ENCODE measurements at places on chromosomes 16 and 17. TPM values are rescaled to one million over a fixed set of nuclear protein-coding genes. Genes with fewer than 3 reads are reported as not detected.

DNA sequence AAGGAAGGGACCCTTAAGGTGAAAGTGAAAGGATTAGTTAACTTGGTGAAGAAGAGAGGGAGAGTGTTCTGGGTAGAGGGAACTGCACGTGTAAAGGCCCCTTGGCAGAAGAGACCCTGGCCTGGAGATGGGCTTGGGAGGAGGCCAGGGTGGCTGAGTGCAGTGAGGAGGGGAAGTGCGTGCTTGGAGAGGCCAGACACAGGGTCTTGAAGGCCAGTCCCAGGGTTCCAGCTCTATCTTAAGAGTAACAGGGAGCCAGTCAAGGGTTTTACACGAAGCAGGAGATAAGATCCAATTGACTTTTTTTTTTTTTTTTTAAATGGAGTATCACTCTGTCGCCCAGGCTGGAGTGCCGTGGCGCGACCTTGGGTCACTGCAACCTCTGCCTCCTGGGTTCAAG is 15.2 kb upstream of the DOK4 start:
- peak; percentile 11 for DNase-seq

GRCh38 chr17:40070709-40071312 is 8.0 kb downstream of the THRA start:
- DNase-seq, result no peak

DNA sequence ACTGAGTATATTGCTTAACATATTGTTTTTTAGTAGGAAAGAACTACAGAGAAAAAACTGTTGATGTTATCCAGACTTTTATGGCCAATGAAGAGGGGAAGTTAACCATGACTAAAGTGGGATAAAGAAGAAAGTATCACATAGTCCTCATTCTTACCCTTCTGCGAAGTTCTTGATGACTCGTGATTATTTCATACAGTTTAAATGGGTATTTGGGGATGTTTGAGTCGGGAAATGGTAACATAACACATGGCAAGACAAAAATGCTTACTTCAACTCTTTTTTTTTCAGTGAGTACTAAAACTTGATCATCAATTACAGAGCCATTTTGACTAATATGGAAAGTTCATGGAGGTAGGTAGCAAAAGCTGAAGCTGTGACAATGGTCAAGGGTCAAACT is 4.9 kb downstream of the POLG2 start:
- no peak for DNase-seq

DNA sequence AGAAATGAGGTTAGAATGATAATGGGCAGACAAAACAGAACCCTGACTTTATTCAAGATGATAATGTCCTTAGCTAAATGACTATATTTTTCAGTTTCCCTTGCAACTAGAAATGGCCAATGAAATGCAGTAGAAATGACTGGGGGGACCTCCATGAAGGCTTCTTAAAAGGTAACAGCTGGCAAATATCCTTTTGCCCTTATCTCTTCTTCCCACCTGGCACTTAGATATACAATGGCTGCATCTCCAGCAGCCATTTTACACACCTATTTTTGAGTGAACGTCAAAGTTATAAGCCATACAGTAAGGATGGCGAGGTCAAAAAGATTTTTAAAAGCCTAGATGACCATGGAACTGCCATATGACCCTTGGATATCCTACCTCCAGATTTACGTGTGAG is 39.9 kb downstream of the USP32 start:
- no peak for DNase-seq

GRCh38 chr17:17506181-17506741 is 10.1 kb upstream of the RASD1 start:
- peak; percentile 85 for DNase-seq

- no peak for DNase-seq
Measured at GRCh38 chr17:5837055-5837491, 233.1 kb upstream of the WSCD1 start.

CDH15 gene
- polyA plus RNA-seq, result 0.05 TPM

FBXL16 gene
- 0.34 TPM for polyA plus RNA-seq

RAB37 gene
- 1.5 TPM for polyA plus RNA-seq

Data from right cardiac atrium (tissue), 5 donors.